ENCODE measurements at places on chromosomes 7 and 10.

DNA sequence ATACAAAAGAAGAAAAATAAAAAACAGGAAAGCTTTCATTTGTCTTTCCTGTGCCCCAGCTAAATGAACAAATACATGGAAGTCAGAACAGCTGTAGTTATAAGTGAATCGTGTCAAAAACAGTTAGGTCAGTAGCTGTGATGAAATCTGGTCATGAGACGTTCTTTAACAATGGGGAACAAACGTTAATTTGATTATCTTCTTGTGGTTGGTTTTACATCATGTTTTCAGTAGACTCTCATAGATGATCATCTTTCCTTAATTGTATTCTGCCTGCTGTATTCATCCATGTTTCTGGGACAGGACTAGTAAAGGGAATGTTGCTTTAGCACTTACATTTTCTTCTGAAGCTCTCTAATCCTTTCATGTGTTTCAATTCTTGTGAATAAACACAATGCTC is 97.0 kb downstream of the PCLO start:
- DNase-seq = no peak

- no peak for DNase-seq
Measured at GRCh38 chr10:58152673-58153263, 114.9 kb downstream of the IPMK start.

- no peak for DNase-seq
Measured at GRCh38 chr7:77691892-77692491, 4.3 kb upstream of the RSBN1L start.

DNA sequence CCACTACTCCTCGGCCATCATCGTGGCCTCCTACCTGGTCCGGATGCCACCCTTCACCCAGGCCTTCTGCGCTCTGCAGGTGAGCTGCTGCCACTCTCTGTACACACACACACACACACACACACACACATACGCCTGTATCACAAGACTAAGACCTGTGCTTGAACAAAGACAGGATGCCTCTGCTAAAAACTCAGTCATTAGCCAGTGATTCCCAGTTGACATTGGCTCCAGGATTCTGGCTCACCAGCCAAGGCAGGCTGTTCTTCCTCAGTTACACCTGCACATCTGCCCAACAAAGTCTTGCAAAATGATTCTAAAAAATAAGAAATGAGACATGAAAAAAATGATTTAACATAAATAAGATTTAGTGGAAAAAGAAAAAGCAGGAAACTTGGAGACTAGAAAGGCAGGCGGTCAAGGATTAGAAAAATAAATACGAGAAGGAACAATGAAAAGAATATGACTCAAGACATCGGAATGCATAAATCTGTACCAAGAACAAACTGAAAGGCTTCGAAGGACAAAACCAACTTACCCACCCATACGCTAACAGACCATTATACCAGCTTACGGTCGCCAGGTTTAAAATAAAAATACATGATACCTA is 7.4 kb upstream of the LRRC18 start:
- no peak for DNase-seq

DNA sequence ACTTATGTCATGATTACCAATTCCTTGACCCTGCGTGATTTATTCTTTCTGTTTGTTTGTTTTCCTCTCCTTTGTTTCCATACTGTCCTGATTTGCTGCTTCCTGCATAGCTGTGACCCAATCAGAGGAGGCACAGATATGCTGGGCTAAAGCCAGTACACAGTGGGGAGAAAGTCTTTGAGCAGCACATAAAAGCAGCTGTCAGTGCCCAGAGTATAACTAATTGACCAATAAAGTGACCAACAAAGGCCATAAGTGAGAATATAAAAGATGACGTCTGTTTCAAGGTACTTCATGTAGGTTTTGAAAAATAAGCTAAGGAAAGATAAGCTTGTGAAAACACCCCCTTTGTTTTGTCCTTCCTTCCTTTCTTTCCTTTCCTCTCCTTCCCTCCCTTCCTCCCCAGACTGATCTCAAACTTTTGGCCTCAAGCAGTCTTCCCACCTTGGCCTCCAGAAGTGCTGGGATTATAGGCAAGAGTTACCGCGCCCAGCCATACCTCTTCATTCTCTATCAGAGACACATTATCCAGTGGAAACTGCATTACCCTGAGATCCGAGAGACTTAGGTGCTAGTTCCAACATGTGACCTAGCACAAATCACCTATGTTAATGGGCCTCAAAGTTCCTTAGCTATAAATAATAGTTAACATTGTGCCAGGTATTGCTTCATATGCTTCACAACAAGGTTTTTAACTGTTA is 17.0 kb downstream of the BCAP29 start:
- no peak for DNase-seq

- DNase-seq = no peak
Measured at GRCh38 chr7:70189776-70190175, 591.5 kb downstream of the AUTS2 start.

GRCh38 chr10:131546086-131546810 is 234.7 kb upstream of the TCERG1L start:
- no peak for DNase-seq

GRCh38 chr10:84429926-84430520 is 101.6 kb downstream of the CCSER2 start:
- peak; percentile 31 for DNase-seq

- no peak for DNase-seq
Measured at GRCh38 chr10:98366062-98366530, 48.9 kb downstream of the PYROXD2 start.
